ENCODE measurements at places on chromosomes 12 and 14. TPM values are rescaled to one million over a fixed set of nuclear protein-coding genes. Genes with fewer than 3 reads are reported as not detected.

GRCh38 chr12:122852336-122853275 lies 17.3 kb downstream of the HIP1R start:
- DNase-seq, result no peak

DNA sequence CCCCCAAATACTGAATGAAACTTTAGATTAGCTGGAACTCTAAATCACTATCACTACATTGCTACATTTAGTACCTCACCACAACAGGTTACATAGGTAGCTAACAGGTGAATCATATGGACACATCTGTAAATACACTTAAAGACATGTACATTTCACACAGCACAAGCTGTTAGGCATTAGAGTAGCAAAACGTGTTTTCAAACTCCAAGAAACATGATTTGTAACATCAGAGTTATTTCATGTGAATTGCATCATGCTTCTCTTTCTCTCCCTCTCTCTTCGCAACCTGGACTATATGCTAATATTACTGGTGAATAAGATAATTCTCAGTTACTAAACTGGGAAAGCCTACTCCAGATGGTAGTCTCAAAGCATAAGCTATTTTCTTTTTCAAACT lies 4.3 kb downstream of the SEL1L start:
- DNase-seq, result no peak

CCDC177 gene
- total RNA-seq, result not detected

ACSS3 gene
- total RNA-seq, result 41.2 TPM

DNA sequence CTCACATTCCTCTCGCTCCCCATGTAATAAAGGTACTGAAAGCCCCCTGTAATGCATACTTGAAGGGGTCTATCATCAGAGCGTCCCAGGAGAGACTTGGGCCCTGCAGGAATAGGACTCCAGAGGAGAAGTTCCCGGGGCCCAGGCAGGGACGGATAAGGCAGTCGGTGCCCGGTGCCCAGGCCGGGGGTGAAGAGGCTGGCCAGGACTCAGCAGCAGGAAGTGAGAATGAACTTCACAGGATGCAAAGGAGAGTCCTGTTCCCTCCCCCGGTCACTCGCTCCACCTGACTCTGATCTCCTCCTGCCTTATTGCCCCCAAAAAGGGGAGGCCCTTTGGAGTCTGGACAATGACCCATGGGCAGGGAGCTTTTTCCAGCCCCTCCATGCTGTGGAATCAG lies 40.2 kb downstream of the LRRC74A start:
- DNase-seq, result no peak

GRCh38 chr14:89915114-89915878 lies 39.2 kb downstream of the EFCAB11 start:
- peak; percentile 73 for DNase-seq

ACVRL1 gene
- total RNA-seq, result 57.6 TPM

- no peak for DNase-seq
Observed at GRCh38 chr12:84150201-84150600, 762.4 kb downstream of the SLC6A15 start.

- no peak for DNase-seq
Observed at GRCh38 chr12:60106214-60106613, 510.4 kb downstream of the SLC16A7 start.

KITLG gene
- total RNA-seq, result 32.1 TPM

KRT6B gene
- not detected for total RNA-seq

PZP gene
- 0.80 TPM for total RNA-seq

CLEC7A gene
- total RNA-seq, result 32.4 TPM

DNA sequence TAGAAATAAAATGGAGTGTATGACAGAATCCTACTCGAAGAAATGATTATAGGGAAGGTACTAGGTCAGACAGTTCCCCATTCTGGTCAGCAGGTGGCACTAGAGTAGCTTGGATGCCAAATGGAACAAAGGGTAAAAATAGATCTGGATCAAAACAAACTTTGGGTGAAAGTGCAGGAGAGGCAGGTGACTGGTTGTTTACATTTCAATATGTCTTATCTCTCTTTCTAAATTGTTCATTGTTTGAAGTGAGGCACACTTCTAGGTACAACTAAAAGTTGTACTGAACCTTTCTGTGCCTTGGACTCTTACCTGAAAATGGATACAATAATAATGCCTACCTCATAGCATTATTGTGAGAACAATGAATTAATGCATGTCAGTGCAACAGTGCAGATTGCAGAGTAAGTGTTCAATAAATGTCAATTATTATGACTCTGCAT lies 62.0 kb upstream of the OSBPL8 start:
- peak; percentile 83 for DNase-seq

GRCh38 chr12:64061868-64062375 lies 160.2 kb downstream of the KICS2 start:
- DNase-seq, result no peak

AQP5 gene
- 0.71 TPM for total RNA-seq

DNA sequence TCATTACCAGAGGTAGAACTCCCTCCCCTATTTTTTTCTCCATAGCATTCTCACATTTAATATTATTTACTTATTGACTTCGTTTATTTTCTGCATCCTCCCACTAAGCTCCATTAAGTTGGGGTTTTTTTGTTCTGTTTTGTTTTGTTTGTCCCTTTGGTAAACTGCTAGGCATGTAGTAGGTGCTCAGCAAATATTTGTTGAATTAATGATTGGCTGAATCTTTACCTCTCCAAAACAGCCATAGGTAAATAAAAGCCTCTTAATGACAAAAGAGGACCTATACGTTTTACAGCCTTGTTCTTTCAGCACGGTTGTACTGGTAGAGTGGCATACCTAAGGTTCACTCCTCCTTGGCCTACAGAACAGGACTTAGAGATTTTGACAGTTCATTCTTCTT lies 52.0 kb downstream of the PRORP start:
- DNase-seq, result no peak

DNA sequence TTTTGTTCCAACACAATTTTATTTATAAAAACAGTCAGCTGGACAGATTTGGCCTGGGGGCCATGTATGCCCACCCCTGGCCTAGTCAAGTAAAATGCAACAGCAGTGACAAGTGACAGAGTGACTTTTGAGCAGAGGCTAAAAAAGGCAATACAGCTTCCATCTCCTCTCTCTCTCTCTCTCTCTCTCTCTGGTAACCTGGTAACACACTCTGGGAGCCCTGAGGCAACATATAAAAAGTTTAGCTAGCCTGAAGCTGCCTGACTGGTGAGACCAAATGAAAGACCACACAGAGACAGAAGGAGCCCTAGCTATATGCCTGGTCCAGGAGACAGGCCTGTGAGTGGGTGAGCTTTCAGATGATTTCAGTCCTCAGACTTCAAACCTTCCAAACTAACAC lies 105.4 kb downstream of the DENND5B start:
- DNase-seq, result no peak

RBMS2 gene
- total RNA-seq, result 90.6 TPM

RPL6 gene
- total RNA-seq, result 772 TPM

PRR13 gene
- 86.4 TPM for total RNA-seq

DNA sequence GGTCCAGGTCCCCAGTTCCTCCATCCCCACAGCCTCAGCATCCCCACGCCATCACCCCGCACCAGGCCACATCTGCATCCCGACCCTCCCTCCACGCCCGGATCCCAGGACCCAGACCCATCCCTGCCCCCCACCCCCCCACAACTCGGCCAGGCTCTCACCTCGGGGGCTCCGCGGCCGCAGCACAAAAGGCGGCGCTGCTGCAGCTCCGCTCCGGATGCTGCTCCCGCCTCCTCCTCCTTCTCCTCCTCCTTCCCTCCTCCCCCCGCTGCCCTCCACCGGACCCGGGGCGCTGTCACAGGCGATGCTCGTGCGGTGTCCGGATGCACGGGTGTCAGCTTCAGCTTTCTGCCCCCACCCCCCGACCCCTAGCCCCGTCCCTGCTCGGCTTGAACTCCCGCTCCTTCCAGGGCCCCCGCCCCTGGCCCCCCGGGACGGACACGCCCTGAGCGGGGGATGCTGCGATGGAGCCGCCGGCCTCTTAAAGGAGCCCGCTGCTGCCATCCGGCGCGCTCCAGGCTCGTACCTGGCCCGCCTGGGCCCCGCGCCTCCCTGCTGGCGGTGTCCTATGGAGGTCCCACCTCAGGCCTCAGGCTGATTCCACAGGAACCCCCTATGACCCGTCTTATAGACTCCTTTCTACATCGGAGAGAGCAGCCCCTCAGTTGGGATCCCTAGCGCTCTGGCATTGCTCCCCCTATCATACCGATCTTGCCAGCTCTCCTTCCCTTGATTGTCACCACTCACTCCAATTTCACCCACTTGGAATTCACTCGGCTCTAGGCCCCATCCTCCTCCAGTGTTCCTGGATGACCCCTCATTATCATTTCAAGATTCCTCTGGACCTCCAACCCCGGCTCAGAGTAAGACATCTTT lies at the start of gene MAP3K12:
TSS of gene MAP3K12 (minus strand) at position 193 of the 876 bp plus-strand sequence. CDS start 12,067 bp downstream, outside the sequence.
- peak; percentile 86 for DNase-seq

- no peak for DNase-seq
Observed at GRCh38 chr14:65301862-65302539, 110.5 kb upstream of the FUT8 start.

DNA sequence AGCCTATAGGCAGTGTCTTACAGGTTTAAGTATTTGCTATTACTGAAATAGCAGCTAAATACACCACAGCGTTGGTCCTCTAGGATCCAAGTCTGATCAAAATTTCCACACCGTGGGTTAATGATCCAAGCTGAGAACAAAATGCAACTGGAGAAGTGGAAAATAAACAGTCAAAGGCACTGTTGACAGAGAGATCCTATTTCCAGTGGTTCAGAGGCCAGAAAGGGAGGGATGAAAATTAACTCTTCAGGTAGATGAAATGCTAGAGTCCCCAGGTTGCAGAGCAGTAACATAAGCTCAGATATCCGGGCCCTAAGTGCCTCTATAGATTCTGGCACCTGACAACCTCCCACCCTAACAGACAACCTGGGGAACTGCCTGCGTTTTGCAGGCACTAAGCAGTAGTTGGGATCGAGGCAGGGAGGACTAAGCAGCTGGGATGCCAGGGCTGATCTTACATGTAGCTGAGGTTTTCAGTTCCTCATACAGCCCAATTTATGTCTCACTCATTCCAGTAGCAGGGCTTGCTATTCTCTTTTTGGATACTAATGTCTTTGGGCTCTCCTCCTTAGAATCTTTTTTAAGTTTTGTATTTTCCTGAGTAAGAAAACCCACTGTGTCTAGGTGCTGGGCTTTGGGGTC lies 42.7 kb upstream of the CRACR2A start:
- DNase-seq, result no peak

RPL10L gene
- not detected for total RNA-seq

DNA sequence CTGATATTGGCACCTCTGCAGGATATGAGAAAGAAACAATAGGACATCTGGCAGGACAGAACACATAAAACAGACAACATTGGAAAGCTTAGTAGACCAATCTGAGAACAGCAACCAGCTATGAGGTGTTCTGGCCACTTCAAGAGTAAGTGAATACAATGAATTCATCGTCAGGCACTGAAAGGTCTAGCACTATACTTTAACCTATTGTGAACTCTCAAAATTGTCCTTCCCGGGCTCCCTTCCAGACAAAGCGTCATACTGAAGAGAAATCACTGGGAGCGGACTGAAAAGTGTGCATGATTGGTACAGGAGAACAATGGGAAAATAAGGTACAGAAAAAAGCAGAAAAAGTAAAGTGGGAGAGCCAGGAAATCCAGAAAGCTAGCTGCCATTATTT lies 75.8 kb downstream of the LRP6 start:
- no peak for DNase-seq
